ENCODE measurements at places on chromosomes 12 and 14.

DNA sequence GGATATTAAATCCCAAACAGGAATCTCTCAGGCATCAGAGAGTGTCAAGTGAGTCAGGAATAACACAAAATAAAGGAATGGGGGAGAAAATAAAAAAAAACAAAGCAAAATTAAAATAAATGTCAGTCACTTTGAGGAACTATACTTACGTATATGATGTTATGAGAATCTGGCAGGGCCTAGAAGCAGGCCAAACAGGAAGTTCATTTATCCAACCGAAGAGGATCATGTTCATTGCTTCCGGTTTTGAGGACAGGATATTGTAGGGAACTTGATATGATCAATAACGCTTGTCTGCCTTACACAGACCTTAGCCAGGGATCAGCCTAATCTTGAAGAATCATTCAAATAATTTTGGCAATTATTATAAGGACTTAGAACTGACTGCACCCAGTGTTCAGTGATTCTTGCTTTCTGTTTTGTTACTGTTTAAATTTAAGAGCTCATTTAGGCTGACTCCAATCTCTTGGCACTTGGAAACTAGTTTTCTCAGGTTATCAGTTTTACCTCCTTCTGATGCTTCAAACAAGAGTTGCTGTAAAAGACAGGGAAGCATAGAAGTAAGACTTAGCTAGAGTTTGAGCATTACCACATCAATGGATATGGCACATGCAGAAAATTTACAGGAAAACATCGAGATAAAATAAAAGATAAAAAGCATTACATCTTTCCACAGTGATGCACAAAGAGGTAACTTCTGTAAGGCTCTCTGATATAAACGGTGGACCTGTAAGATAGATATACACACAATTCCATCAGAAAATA is 53.4 kb downstream of the ZFC3H1 start:
- no peak for DNase-seq

DNA sequence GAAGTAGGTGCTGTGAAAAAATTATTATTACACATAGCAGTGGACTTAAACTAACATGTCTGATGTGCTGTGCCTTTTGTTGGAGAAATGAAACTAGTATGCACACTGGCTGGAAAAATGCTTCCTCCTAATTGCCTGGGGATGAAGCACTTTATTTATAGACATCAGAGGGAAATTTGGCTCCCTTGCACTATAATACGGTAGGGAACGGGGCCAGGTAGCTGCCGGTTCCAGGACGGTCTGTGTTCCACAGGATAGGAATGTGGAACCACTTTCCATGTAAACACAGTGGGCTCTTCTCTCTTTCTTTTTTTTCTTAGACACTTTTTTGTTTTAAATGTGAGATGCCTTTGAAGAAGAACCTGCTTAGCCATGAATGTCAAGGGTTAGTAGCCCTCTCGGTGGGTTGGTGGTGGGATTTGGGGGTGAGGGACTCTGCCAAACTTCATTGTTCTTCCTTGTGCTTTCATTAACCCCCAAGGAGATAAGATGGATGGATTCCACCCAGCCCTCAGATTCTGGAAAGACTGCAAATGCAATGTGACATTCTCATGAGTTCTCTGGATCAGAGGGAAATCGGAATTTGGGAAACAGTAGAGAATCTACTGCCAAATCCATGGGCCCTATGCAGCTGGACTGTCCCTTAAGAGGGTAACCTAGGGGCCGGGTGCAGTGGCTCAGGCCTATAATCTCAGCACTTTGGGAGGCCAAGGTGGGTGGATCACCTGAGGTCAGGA is 58.0 kb upstream of the GSC start:
- no peak for DNase-seq

DNA sequence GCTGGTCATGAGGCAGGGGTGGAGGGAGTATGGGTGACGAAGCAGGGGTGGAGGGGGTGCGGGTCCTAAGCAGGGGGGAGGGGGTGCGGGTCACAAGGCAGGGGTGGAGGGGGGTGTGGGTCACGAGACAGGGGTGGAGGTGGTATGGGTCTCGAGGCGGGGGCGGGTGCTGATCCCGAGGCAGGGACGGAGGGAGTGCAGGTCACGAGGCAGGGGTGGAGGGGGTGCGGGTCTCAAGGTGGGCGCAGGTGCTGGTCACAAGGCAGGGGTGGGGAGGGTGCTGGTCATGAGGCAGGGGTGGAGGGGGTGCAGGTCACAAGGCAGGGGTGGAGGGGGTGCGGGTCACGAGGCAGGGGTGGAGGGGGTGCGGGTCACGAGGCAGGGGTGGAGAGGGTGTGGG is 56.5 kb downstream of the ITPK1 start:
- DNase-seq: no peak

DNA sequence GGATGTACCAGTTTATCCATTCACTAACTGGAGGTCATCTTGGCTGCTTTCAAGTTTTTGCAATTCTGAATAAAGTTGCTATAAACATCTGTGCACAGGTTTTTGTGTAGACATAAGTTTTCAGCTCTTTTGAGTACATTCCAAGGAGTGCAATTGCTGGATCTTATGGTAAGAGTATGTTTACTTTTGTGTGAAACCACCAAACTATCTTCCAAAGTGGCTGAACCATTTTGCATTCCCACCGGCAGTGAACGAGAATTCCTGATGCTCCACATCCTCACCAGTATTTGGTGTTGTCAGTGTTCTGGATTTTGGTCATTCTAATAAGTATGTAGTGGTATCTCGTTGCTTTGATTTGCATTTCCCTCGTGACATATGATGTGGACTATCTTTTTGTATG is 150.5 kb upstream of the BCL2L14 start:
- no peak for DNase-seq

DNA sequence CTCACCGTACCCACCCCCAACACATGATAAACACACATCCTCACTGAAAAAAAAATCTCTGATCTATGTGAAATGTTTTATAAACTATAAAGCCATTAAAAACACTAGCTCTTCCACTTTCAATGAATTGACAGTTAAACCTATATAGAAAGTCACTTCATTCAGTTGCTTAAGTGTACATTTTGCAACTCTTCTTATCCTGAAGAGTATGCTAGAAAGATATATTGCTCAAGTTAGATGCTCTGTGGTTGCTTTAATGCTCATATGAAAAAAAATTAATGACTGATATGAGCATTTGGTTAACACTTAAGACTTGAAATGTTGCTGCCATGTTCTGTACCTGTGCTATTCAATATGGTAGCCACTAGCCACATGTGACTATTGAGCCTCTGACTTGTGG is 21.0 kb upstream of the MIA2 start:
- no peak for DNase-seq

GRCh38 chr12:53071591-53072551 is 7.3 kb downstream of the SPRYD3 start:
- DNase-seq: no peak

GRCh38 chr14:20219033-20219432 is 4.5 kb upstream of the OR11H6 start:
- no peak for DNase-seq

DNA sequence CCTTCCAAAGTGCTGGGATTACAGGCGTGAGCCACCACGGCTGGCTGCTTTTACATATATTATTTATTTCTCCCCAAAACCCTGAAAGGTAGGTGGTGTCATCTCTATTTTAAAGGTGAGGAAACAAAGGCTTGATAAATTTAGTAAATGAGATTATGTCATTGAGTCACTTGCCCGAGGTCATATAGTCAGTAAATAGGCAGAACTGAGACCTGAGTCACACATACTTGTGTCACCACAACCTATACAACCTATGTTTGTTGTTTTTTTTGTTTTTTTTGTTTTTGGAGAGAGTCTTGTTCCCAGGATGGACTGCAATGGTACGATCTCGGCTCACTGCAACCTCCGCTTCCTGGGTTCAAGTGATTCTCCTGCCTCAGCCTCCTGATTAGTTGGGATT is 12.8 kb downstream of the TSFM start:
- no peak for DNase-seq

DNA sequence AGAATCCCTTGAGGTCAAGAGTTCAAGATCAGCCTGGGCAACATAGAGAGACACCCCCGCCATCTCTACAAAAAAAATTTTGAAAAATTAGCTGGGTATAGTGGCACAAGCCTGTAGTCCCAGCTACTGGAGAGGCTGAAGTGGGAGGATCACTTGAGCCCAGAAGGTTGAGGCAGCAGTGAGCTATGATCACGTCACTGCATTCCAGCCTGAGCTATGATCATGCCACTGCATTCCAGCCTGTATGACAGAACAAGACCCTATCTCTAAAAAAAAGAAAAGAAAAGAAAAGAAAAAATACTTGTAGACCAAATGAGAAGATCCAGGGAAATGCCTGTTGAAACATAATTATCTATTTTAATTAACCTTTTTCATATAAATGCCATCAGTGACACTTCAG is 93.8 kb upstream of the MDM1 start:
- DNase-seq: no peak

DNA sequence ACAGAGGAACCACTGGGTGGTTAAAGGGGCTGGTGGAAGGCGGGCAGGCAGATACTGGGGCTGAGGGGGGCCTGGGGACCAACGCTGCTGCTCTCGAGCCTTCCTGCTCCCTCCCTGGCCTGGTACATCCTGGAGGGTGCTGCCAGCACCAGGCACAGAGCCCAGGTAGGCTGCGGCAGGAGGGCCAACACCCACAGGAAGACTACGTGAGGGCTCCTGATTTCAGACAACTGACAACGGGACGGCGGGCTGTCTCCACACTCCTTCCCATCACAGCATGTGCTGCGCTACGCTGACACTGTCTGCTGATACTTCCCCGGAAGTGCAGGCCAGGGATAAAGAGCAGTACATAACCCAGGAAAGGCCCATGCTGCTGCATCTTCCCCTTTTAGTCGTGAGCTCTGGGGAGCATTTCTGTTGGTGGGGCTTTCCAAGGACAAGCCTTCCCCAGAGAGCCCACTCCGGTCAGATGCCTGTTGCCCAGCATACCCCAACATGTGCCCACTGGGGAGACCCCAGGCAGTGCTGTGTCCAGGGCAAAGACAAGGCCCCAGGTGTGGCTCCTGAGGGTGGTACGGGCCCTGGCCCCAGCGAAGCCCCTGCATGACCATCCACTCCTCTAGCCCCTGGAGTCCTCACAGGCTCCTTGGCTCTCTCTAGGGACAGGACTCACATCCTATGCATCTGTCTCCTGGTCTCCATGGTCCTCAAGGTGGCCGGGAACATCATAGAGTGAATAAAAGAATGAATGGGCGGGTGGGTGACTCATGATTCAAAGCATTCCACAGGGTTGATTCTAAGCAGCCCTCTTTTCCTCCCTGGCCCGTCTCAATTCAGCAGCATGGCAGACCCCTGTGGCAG is 38.0 kb downstream of the CHGA start:
- no peak for DNase-seq

GRCh38 chr12:132139912-132140311 is 4.2 kb downstream of the DDX51 start:
- DNase-seq: no peak

DNA sequence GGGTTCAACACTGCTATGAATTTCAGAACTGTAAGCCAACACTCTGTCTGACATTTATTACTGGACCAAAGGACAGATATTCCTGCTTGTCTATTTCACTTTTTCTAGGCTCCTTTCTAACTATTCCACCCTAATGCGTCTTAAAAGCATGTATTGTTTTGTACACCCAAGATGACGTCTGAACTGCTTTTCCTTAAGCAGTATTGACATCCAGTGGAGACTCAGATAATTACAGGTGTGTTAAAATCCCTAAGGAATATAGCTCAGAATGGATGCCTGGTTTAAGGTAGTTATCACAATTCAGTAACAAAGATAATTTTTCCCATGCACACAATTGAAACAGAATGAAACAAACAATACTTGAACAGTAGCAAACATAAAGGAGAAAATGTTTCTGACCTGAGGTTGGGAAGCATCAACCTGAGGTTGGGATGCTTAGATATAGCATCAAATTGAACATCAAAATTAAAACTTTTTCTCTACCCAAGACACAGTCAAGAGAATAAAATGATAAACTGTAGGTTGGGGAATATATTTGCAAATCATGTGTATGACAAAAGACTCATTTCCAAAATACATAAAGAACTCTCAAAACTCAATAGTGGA is 93.7 kb upstream of the PTPRR start:
- no peak for DNase-seq

DNA sequence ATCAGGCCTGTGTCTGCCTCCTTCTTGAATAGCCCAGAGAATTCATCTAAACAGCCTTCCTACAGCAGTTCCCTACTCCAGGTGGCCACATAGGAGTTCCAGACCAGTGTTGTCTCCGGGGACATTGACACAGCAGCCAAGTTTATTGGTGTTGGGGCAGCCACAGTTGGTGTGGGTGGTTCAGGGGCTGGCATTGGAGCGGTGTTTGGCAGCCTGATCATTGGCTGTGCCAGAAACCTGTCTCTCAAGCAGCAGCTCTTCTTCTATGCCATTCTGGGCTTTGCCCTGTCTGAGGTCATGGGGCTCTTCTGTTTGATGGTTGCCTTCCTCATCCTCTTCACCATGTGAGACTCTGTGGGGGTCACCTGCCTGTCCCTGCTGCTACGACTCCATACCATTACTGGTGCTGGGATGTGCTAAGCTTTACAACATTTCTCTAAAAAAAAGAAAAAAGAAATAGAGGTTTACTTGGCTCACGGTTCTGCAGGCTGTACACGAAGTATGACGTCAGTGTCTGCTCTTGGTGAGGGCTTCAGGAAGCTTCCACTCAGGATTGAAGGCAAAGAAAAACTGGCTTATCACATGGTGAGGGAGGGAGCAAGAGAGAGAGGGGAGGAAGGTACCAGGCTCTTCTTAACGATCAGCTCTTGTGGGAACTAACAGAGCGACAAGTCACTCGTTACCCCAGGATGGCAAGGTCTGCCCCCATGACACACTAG is 57.5 kb downstream of the CHST11 start:
- DNase-seq: no peak

DNA sequence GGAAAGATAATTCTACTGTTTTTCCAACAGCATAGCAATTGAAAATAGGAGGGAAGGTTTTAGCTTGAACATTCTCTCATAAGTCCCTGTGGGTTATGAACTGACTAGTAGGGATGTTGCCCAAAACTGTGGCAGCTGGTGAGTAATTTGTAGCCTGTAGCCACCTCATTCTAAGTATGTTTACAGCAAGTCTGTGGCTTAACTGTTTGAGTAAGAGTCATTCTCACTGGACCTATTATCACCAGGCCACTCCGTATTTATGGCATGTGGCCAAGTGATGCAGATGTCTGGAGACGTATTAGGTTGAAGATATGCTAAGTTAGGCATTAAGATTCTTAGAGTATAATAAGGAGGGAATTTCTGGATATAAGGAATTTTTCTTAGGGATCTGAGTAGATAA is 458.3 kb downstream of the ETNK1 start:
- DNase-seq: no peak

DNA sequence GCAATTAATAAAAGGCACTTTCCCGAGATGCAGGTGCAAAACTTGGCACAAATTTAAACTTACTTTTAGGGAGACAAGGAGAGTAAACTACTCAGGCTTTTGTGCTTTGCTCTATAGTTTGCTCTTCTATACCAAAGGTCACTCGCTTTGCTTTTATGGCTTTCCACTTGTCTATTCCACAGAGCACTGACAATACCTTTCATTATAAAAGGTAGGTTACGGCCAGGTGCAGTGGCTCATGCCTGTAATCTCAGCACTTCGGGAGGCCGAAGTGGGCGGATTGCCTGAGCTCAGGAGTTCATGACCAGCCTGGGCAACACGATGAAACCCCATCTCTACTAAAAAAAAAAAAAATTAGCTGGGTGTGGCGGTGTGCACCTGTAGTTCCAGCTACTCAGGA is 32.9 kb downstream of the ALKBH1 start:
- DNase-seq: no peak

GRCh38 chr14:61894452-61895077 is 132.3 kb downstream of the SNAPC1 start:
- DNase-seq: peak; percentile 46
